ENCODE measurements at places on chromosomes 7 and 10.

DNA sequence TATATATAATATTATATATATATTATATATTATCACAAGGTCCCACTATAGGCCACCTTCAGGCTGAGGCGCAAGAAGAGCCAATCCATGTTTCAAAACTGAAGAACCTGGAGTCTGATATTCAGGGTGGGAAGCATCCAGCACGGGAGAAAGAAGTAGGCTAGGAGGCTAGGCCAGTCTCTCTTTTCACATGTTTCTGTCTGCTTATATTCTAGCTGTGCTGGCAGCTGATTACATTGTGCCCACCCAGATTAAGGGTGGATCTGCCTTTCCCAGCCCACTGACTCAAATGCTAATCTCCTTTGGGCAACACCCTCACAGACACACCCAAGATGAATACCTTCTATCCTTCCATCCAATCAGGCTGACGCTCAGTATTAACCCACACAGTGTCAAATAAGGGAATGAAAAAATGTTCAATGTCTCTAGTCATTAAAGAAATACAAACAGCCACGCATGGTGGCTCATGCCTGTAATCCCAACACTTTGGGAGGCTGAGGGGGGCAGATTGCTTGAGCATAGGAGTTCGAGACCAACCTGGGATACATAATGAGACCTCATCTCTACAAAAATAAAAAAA lies 135.4 kb upstream of the PCBD1 start:
- no peak for DNase-seq

GRCh38 chr7:18538554-18539250 lies 43.2 kb downstream of the HDAC9 start:
- DNase-seq: no peak

DNA sequence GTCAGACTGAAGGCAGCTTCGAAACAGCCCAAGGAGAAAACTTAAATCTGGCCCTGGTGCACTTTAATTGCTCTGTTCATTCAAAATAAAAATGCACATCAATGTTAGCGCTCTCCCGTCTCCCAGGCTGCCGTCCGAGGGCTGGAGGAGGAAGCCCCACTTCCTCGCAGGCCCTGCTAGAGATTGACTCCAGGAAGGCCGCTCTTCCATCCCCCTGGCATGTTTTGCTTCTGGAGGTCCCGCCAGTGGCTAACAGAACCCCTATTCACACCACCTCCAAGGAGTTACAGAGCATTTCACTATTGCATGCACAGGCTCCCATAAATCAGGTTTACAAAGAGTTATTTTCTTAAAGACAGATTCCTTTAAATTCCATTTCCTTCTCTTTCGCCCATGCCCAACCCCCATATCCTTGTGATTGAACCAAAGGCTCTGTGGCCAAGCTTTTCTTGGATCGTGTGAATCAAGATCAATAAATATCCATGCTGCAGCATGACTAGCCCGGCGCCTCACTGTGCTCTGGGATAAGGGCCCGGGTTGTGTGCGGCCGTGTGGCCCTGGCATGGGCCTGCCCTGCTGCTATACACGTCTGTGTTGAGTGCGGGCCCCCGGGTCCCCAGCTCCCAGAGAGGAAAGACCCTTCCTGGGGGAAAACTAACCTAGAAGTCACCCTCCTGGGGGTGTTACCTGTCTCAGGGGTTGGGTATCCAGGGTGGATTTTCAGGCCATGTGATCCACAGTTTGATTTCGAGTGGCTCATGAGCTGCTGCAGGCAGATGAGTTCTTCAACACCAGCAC lies 118.7 kb upstream of the GDF10 start:
- no peak for DNase-seq

- peak; percentile 70 for DNase-seq
Measured at GRCh38 chr7:5452937-5453540, 29.4 kb upstream of the TNRC18 start.

DNA sequence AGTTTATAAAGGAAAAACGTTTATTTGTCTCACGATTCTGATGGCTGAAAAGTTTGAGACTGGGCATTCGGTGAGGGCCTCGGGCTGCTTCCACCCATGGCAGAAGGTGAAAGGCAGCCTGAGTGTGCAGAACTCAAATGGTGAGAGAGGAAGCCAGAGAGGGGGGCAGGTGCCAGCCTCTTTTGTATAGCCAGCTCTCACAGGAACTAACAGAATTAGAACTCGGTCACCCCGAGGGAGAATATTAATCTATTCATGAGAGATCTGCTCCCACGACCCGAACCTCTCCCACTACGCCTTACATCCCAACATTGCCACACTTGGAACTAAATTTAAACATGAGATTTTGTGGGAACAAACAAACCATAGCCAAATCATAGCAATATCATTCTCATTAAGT lies 112.6 kb downstream of the ZPBP start:
- no peak for DNase-seq

GRCh38 chr7:73615886-73616285 lies 8.4 kb downstream of the MLXIPL start:
- DNase-seq: peak; percentile 17

GRCh38 chr7:111006040-111006439 lies 84.9 kb upstream of the LRRN3 start:
- DNase-seq: no peak

DNA sequence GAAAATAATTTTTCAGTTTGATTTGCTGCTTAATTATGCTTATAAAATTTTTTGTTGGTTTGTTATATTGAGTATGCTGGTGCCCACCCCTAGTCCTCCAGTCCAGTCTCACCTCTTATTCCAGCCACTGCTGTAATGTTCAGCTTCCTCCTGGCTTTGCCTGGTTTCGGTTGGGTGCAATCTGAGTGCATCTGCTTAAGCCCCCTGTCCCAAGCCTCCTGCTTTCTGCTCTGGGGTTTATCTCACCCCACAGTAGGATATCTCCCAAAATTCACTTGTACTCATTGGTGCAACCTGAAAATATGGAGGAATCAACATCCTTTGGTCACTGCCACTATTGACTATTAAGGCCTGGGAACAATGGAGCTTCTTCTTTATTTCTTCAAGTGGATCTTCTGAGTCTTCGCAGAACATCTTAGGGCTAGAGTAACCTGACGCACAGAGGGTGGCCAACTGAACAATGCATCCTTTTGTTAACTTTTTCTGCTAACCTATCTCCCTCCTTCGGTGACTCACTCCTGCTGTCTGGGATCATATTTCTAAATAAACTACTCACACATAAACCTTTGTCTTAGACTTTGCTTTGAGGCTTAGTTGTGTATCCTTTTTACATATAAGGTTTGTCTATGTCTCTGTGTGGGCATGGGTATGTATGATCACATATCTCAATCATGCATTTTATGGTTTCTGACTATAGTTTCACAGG lies 19.1 kb upstream of the SOSTDC1 start:
- DNase-seq: peak; percentile 66

DNA sequence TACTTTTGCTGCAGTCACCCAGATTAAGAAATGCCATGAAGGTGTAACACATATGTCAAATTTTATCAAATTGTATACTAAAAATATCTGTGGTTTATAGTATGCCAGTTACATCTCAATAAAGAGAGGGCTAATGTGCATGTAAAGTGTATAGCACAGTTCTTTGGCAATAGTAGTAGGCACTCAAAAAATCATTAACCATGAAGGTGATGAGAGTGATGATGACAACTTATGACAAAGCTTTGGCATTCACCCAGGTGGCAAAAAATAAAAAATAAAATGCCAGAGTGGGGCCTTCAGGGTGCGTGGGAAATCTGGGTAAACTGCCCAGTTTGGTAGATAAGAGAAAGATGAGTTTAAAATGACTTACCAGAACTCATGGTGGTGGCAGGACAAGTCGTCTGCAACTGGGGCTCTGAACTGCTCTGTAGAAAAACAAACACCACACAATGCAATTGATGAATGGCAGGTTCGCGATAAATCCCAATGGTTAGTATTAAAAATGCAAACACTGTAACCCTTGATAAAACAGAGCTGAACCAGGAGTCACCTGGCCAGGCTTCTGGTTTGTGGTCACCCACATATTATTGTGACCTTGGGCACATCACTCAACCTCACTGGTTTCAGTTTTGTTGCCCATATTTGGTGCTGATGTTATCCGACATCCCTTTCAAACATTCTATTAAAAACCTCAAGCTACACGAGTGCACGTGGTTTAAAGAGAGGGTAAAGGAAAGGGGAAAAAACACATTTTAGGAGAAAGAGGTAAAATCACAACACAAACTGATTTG lies 120.2 kb downstream of the SORBS1 start:
- no peak for DNase-seq

GRCh38 chr7:102296179-102296438 lies 9.4 kb downstream of the SH2B2 start:
- DNase-seq: no peak

GRCh38 chr7:104895522-104896236 lies 118.3 kb upstream of the KMT2E start:
- no peak for DNase-seq

DNA sequence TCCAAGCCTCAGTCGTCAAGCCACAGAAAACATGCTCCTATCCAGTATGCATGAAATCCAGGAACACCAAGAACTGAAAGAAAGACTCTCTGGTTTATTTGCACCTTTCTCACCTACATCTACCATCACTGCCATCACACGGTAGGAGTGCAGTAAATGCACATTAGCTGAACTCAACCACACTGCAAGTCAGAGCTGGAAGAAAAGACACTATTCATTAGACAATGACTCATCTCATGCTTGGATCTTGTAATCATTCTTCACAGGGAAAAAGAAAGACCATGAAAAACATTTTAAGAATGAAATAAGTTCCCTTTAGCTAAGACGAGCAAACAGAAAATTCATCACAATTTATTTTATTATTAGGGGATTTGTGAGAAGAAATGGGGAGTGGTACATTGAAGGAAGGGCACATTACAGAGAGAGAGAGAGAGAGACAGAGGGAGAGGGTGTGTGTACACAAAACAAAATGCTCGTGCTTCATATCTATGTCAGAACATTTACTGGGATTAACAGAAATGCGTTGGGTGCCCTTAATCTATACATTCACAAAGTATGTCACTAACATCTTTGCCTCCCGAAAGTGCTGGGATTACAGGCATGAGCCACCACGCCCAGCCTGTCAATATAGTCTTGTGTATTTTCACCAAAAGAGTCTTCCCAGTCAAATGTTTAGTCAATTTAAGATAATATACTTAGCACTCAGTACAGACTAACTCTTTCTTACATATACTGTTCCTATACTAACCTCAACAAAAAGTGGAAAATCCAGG lies 324.9 kb downstream of the PARD3 start:
- DNase-seq: peak; percentile 79

DNA sequence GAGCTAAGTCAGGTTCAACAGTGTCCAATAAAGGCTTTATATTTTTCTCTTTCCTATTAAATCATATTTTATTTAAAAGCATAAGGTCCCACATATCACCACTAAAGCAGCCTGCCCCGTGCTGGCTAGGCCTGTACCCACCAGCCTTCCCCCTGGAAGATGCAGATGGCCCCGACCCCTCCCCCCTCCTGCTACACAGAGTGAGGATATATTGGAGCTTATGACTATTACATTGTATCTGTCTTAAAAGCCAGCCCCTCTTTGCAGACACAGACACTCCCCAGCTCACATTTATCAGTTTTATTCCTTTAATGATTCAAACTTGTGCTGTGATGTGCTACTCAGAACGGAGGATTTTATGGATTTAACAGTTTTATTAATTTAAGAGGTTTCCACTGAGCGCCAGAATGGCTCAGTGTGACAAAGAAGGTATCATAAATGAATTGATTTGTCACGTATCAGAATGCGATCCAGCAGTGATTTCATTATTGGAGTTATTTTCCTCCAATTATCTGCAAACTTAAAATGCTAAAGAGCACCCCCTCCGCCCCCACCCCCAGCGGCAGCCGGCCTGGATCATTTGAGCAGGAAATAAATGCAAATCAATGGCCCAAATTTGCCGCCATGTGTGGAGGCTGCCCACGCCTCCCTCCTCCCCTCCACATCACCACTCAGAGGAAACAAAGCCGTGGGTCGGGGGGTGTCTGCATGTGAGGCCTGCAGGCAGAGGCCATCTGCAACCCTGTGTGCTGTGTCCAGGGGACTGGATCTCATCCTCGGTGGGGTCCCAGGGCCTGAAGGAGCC lies 72.6 kb upstream of the ZMIZ1 start:
- no peak for DNase-seq

DNA sequence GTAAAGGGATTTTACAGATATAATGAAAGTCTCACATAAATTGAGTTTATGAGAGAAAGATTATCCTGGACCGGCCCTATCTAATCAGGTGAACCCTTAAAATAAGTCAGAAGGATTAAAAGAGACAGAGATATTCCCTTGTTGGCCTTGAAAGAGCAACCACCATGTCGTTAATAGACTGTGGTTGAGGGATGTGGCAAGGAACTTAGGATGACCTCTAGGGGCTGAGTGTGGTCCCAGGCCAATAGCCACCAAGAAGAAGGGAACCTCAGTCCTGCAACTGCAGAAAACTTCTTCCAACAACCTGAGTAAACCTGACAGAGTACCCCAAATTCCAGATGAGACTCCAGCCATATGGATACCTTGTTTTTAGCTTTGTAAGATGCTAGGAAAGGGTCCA lies 121.5 kb downstream of the POLR1F start:
- peak; percentile 19 for DNase-seq

- peak; percentile 64 for DNase-seq
Measured at GRCh38 chr10:3622845-3623621, 162.0 kb downstream of the KLF6 start.

DNA sequence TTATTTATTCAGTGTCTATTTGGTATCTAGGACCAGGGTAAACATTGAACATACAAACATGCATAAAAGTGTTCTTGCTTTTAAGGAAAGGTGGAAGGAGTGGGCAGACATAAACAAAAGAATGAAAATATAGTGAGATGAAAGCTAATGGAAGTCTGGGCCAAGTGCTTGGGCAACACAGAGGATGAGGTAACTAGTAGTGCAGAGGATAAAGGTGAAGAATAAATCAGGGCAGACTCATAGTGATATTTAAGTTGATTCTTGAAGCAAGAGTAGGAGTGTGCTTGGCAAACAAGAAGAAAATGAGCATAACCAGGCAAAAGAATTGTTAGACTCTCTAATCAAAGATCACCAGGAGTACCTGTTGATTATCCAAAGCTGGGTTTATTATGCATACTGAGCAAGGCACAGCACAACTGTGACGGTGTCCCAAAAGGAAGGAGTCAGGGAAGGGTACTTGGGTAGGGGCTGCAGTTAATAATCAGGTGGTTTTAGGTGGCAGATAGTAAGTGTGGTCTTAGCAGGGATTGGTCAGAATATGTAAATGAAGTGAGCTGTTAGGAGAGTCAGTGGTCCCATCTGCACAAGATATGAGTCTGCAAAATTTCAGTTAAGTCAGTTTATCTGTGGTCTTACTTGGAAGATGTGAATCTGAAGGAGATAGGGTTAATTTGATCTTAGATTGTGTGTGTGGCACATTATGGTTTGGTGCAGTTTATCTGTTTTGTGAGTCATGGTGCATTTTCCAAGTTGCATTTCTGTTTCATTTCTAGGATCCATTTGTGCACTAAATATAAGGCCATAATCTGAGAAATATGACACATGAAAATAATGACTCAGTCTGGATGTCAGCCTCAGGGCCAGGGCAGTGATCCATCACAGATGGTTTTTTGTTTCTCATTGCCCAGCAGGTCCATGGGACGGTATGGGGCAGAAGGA lies 30.6 kb upstream of the TAX1BP1 start:
- DNase-seq: peak; percentile 50

GRCh38 chr7:107692501-107692900 lies 31.9 kb downstream of the SLC26A4 start:
- peak; percentile 58 for DNase-seq

All from iris pigment epithelial cell (primary cell).